ENCODE measurements at places on chromosomes 11 and 22.

DNA sequence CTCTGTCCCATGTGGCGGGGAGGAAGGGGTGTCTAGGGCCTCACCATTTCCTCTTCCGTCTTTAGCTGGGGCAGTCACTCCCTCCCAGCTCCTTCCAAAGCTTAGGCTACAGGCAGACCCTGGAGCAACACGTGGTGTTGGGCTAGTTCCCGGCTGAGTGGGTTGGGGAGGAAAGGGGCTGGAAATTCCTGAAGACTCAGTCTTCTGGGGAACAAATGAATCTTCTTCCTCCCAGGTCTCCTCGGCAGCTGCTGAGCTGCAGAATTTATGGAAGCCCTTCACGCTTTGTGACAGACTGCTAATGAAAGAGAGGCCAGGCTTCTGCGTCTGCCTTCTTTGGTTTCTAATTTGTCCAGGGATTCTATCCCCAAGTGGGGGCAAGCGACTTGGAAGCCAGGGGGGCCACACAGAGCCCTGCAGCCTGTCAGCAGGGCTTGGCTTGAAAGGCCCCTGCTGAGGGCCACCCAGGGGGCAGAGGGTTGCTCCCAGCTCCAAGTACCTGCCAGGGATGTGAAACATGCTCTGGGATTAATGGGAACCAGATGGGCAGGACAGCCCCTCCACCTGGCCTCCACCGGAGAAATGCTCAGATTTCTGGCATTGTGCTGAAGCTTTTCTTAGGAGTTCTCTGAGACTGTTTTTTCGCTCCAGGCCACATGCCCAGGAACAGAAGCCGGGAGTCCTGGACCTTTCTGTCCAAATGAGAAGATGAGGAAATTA lies 123.1 kb downstream of the PKNOX2 start:
- no peak for DNase-seq

DNA sequence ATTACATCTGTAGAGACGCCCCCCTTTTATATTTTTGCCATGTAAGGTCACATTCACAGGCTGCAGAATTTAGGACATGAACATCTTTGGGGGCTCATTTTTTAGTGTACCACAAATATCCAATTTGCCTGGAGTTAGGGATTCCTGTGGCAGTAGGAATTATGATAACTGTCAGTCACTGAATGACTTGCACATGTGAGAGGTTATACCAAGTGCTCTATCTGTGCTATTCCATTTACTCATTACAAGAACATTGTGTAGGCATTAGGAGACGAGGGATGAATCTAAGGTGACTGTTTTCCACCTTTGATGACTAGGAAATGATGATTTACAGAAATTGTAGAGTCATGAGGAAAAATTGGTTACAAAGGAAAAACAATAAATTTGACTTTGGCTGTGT lies 79.3 kb downstream of the LIF start:
- DNase-seq: no peak

GRCh38 chr11:78189174-78189724 lies 530 bp downstream of the USP35 start:
- DNase-seq: no peak

DNA sequence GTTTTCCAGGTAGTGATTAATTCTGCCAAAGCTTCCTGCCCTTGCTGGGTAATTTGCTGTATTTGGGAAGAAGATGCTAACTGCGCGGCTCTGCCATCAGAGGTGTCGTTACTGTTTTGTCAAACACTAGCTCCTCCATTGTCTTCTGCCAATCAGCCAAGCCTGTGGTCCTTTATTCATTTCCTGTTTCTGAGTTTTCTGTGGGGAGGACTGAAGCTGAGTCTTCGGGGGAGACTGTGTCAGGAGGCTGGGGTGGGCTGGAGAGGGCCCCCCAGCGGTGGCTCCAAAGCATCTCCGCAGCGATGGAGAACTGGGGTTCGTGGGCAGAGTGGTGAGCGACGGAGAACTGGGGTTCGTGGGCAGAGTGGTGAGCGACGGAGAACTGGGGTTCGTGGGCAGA lies 322.9 kb upstream of the B3GAT1 start:
- no peak for DNase-seq

DNA sequence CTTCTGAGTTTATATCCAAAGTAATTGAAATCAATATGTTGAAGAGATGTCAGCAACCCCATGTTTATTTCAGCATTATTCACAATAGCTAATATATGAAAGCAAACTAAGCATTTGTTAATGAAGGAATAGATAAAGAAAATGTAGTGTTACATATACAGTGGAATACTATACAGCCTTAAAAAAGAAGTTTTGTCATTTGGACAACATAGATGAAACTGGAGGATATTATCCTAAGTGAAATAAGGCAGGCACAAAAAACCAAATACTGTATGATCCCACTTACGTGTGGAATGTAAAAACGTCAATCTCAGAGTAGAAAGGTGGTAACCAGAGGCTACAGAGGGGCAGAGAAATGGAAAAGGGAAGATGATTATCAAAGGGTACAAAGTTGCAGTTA lies 10.2 kb downstream of the MRGPRX2 start:
- no peak for DNase-seq

DNA sequence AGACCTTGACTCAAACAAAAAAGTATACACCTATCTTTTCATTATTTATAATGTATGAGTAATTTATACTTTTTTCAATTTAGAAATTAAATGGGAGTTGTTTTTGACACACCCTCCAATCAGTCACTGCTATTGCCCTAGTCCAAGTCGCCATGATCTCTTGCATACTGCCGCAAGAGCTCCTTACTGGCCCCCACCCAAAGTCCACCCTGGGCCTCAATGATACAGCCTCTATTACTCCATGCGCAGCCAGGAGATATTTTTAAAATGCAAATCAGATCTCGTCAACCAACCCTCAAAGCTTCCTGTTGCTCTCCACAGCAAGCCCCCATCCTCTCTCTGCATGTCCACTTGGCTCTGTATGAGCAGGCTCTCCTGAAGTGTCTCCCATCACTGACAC lies 12.8 kb upstream of the LMO1 start:
- DNase-seq: no peak

DNA sequence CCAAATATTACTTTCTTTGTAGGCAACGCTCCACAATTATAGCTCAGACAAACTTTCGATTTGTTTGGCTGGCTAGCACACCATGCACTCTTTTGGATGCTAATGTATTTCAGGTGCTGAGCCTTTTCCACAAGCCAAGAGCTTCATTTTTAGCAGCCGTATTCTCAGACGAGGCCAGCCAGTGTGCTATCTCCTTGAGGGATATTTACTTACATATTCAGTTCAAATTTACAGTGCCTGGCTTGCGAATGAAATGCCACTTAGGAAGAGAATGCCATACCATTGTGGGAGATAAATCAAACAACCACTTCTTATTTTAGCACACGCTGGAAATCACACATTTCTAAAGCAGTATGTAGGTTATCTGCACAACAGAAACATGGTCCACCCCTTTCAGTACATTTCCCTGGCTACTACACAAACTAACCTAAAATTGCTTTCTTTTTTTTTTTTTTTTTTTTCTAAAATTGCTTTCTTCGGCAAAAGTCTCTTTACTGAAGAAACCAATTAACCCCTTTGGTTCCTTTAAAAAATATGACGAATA lies 236.9 kb downstream of the CADM1 start:
- no peak for DNase-seq

DNA sequence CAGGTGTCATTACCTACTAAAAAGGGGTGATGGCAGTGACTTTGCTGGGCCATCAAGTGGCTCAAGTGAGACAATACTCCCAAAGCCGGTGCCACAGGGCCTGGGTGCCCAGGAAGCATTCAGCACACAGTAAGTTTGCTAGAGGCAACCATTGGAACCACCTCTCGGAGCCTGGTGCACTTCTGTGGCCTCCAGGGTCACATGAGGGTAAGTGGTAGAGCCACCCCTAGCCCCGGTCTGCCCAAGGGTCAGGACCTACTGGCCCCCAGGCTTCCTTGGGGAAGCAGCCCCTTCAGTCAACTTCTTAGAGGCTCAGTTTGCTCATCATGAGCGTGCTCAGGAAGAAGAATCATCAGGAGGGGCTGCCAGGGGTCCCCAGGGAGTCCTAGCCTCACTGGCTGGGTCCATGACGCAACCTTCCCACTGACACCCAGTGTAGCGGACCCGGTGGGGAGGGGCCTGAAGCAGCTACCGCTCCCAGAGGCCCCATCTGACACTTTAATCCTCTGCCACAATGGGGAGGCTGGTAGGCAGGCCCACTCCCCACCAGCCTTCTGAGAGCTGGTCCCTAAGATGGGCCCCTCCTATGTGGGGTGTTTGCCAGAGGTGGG lies 17.5 kb upstream of the RASL10A start:
- DNase-seq: no peak

DNA sequence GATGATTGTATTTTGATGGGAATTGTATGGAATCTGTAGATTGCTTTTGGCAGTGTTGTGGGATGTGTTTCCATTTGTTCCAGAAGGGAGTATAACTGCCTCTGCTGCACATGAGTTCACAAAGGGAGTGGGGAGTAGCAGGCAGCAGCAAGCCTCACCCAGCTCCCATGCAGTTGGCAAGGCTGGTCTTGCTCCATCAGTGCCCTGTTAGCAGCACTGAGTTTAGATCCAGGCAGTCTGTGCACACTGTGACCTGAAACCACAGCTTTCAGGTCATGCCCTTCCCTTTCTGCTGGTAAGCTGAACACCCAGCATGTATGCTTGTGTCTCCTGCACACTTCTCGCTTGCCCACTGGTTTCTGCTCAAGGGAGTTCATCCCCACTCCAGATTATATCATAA lies 3.7 kb upstream of the NUCB2 start:
- DNase-seq: no peak

Data from Right ventricle myocardium superior (tissue), 1 donor.